ENCODE measurements at places on chromosomes 16 and 17.

DNA sequence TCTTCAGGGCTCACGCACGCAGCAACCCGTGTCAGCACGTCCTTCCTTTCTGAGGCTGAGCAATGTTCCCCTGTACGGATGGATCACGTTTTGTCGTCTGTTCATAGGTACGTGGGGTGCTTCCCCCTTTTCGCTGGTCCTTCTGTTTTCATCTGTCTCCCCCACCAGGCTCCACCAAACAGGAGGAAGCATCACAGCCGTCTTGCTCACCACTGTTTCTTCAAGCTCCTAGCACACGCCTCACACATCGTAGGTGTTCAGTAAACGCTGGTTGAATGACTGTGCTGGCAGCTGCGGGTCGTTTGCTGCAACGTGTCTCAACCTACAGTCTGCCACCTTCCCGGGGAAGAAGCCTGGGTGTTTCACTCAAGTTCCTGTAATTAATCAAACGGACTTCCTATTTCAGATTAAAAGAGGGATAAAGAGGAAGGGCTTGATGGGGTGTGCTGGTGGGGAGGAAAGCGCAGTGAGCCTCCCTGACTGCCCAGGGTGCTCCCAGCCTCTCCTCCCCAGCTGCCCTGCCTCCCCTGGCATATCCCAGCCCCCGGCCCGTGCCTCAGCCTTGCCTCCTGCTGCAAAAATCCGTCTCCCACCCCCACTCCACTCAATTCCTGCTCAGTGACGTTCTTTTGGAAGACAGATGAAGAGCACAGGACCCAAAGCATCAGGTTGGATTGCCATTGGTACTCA lies 76.7 kb upstream of the DOC2B start:
- DNase-seq: no peak

- DNase-seq: no peak
These were observed 14.4 kb downstream of the EPOP start for GRCh38 chr17:38660097-38661025.

GRCh38 chr16:65077181-65077580 lies 44.7 kb downstream of the CDH11 start:
- no peak for DNase-seq

DNA sequence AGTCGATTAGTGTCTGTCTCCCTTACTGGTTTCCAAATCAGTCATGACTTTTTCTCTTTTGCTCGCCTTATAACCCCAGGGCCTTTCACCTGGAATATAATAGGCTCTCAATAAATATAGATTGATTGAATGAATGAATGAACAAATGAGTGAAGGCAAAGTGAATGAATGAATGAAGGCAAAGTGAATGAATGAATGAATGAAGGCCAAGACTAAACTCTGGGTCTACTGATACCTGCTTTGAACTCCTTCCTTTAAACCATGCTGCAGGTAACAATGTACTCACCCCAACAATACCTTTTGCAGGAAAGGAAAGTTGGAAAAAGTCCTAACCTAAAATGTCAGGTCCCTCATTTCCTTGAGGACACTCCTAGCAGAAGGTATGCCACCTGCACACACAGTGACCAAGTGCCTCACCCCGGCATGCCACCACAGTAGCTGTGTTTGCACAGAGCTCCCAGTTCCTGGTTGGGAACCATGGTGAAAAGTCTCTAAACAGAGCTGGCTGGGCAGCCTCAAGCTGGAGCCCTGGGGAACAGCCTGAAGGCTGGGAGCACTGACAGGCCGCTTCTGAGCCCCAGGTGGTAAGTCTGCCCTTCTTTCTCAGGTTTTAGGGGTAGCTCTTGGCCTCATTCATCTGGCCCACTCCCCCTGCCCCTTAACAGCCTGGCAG lies 42.7 kb upstream of the ANKFN1 start:
- peak; percentile 67 for DNase-seq

GRCh38 chr17:9912121-9913099 lies 7.3 kb upstream of the RCVRN start:
- DNase-seq: no peak

DNA sequence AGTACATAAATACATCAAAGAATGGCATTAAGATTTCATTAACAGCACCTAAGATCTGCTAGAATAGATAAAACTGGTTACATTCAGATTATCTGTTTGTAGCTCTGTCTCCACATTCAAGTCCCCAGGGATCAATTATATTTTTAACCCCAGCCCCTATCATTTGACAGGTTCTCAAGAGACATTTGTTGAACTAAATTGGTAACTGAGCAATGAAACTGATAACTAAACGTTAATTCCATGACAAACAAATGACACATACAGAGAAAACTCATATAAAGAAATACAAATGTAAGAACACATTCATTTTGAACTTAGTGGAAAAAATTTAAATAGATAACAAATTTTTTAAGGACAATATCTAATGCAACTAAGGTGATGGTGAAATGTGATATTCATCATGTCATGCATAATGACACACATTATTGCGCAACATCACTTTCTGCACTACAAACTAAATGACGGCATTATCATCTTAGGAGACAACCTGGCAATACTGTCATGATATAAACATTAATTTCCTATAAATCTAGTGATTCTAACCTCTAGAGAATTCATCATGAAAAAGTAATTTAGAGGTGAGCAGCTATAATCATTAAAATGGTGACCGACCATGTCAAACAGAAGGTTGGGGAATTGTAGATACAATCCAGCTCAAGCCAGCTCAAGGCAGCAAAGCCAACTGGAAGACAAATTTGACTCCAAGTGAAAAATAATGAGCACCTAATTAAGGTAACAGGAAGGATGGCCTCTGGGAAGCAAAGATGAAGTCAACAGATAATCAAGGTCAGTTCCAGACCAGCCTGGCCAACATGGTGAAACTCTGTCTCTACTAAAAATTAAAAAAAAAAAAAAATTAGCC lies 9.5 kb downstream of the ARHGAP17 start:
- DNase-seq: no peak

Measured in Peyer's patch (tissue), 4 donors.